ENCODE measurements at places on chromosomes 7 and 10.

GRCh38 chr7:92988051-92988450 lies 129.7 kb downstream of the SAMD9 start:
- DNase-seq = no peak

GRCh38 chr7:132351954-132352499 lies 224.2 kb downstream of the PLXNA4 start:
- DNase-seq = no peak

DNA sequence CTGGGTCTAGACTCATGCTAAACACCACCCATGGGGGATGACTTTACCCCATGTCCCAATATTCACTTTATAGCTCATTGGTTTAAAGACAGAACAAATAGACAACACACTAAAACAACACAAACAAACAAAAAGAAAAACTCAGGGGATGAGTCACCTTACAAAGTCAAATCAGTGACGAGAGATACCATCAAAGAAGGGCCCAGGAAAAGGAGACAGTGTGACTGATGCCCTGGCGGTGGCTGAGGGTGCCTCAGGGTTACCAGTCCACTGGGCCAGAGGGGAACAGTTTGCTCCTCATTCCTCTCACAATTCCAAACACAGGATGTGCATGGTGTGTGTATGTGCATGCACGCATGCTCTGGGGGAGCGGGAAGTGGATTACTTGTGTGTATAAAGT lies 171.3 kb upstream of the PRKCQ start:
- DNase-seq = no peak

GRCh38 chr7:128954830-128955802 lies 17.4 kb downstream of the IRF5 start:
- DNase-seq = no peak

- no peak for DNase-seq
These were observed 119.3 kb downstream of the FAM53B start for GRCh38 chr10:124624895-124625294.

- no peak for DNase-seq
These were observed 68.9 kb downstream of the OR13A1 start for GRCh38 chr10:45246522-45246921.

DNA sequence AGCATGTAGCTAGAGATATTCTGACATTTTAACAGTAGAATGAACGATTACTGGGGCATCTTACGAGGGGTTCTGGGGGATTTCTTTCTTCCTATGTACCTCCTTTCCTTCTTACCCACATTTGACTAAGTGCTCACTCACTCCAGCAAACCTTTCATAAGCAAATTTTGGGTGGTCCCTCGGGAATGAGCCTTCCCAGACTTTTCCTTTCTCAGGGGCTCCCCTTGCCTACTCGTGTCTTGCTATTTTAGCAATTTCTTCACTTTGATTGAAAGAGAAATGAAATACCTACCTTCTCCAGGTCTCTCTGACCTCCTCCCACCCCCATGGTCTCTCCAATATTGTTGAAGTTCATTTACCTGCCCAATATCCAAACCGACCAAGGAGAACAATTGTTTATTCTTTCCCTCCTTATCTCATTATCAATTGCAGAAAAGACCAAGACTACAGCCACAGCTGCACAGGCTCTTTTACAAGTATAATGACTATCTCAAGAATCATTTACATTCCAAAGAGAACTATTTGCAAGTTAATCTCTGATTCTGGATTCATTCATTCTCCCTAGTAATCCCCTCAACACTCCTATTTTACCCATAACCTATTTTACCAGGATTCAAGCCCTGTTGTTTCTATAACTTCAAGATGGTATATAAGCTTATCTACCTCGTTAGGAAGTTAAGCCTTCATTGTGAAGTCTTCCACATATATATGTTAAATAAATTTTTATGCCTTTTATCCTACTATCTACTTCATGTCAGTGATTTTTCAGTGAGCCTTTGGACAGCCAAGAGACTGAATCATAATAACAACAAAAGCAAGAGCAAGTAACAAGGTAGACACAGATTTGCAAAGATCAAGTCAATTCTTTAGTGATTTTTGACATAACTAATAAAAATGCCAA lies 480.6 kb downstream of the IPMK start:
- DNase-seq = no peak

DNA sequence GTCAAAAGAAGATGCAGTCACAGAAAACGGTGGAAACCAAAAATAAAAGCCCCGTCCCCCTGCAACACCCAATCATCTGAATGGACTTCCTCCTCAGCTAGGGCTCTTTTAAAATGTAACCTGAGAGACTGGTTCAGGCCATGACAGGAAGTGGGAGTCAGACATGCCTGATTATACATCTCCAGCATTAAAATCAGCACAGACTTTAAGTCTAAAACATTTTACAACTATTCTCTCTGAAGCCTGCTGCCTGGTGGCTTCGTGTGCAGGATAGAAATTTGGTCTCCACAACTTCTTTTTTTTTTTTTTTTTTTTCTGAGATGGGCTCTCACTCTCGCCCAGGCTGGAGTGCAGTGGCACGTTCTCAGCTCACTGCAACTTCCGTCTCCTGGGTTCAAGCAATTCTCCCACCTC lies 30.3 kb downstream of the HACD1 start:
- no peak for DNase-seq

- DNase-seq = no peak
These were observed 3.3 kb upstream of the CUEDC2 start for GRCh38 chr10:102435529-102436233.

DNA sequence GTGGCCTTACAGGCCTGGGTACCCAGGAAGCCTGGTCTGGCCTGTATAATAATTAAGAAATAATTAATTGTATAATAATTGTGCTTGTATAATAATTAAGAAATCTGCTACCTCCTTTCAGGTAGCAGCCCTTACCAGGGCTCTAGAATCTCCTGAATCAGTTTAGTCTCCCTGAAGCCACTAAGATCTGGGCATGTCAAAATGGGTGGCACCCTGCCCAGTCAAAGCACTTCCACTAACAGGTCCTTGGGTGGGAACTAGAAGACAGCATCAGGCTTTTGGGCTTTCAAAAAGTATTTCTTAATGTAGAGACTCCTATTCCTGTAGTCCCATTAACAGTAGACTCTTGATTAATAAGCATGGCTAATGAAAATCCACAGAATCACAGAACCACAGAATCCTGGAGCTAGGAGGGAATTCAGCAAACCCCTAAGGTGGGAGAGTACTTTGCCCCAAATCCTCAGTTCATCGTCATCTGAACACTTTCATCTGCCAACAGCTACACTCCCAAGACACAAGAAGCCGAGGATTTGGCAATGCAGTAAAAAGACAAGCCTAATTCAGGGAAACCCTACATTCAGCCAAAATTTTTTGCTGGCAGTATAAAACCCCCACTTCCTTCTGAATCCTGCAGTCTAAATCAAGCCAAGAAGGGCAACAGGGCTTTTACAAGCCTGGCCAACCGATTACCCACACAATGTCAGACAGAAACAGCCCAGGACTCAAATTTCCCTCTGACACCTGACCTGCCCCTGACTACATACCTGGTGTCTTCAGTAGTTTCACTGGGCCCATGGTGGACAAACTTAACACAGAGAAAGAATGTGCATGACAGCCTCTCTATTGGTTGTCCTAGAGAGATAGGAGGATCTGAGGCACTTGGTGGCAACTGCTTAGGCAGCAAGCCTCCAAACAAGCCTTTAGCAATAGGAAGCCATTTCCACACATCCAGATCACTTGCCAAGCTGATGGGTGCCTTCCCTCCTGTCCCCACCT lies 5.9 kb upstream of the IL6 start:
- no peak for DNase-seq

DNA sequence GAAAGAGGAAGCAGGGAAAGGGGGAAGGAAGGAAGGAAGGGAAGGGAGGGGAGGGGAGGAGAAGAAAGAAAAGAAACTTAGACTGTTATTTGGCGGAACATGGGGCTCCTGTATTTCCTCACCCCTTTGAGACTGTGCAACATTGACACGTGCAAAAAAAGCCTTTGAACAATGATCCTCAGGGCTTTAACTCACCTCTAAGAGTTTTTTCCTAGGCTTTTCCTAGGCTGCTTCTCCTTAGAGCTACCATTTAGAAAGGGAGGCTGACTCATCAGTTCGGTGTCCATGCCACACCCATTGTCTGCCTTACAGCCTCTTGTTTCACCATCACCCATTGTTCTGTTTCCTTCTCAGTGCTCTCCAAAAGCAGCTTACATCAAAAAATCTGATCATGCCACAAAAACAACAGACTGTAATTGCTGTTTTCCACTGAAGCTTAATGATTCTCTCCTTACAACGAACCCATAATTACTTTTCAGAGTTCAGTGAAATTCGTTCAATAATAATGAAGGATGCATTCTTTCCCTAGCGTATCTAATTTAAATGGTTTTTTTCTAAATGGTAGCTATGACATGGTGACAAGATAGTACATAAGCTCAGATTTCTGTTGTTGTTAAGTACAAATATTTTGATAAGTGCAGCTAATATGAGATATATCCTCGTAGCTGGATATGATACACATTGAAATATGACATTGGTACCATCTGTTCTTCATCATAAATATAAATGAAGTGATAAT lies 90.8 kb downstream of the PRLHR start:
- DNase-seq = no peak

GRCh38 chr10:72334196-72334824 lies 20.4 kb downstream of the DNAJB12 start:
- no peak for DNase-seq

DNA sequence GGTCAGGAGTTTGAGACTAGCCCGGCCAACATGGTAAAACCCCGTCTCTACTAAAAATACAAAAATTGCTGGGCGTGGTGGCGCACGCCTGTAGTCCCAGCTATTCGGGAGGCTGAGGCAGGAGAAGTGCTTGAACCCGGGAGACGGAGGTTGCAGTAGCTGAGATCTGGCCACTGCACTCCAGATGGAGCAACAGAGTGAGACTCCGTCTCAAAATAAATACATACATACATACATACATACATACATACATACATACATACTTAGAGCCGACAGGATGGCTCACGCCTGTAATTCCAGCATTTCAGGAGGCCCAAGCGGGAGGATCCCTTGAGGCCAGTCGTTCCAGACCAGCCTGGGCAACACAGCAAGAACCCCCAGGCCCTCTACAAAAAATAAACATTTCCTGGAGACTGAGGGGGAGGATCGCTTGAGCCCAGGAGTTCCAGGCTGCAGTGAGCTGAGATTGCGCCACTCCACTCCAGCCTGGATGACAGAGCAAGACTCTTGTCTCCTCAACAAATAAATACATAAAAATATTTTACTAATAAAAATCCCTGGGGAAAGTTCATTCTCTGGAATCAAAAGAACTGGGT lies 90.9 kb upstream of the TNRC18 start:
- no peak for DNase-seq

DNA sequence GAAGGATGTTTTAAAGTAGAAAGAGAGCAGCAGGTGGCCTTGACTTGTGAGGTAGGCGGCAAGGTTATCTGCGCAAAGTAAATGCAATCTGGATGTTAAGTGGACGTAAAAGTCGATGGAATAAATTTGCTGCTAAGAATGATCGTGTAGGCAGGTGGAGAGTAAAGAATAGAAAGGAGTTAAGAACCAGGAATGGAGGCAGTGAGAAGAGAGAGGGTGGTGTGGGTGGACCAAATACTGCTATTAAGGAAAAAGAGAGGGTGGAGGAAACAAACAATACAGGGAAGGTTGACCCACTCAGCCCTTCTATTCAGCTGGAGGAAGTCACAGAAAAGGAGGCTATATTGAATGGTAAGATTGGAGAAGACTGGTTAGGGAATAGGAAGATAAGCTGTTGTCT lies 1.9 kb upstream of the CUL1 start:
- no peak for DNase-seq

GRCh38 chr7:145915679-145916078 lies 200.9 kb upstream of the CNTNAP2 start:
- DNase-seq = no peak

- no peak for DNase-seq
These were observed 209.3 kb upstream of the PLXDC2 start for GRCh38 chr10:19606968-19607367.

DNA sequence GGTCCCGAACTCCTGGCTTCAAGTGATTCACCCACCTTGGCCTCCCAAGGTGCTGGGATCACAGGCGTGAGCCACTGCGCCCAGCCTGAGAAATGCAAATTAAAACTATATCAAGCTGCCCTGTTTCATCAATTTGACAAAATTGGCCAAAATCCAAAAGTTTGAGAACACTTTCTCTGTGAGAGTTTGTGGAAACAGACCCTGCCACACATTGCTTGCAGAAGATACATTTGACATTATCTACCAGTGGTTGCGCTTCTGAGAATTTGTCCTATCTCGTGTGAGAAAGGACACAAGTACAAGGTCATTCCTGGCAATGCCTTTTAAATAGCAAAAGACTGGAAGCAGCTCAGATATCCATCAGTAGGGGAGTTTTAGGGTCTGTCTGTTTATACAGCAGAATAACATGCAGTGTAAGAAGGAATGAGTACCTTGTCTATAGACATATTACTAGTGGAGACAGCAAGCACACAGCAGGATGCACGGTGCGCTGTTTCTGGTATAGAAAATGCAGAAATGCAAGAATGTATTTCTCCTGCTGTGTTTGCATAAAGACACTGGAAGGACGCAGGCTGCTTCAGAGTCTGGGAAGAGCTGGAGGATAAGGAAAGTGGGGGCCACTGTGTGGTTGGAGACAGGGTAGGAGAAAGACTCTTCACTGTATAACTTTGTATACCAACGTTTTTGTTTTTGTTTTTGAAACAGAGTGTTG lies 4.3 kb downstream of the LHPP start:
- DNase-seq = no peak

DNA sequence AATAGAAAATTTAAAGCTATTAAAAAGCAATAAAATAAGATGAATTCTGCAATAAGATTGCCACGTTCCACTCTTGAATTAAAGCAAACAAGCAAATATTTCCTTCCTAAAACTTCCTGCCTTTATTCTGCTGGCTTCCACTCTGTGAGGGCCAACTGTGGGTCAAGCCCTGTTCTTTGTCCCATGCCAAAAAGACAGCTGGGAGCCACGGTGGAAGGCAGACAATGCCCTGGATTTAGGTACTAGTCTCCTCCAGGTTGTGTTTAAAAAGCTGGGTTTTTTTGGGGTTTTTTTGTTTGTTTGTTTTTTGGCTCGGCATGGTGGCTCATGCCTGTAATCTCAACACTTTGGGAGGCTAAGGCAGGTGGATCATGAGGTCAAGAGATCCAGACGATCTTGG lies 39.1 kb downstream of the LRRTM3 start:
- no peak for DNase-seq

Data from stimulated activated CD8-positive, alpha-beta memory T cell treated with anti-CD3 and anti-CD28 coated beads, Interleukin-7, amount 100 ng/mL, for 1 hour (primary cell).